Heart right ventricle (tissue), 16 donors: ENCODE measurements at places on chromosomes 4 and X. TPM values are rescaled to one million over a fixed set of nuclear protein-coding genes. Genes with fewer than 3 reads are reported as not detected.

DNA sequence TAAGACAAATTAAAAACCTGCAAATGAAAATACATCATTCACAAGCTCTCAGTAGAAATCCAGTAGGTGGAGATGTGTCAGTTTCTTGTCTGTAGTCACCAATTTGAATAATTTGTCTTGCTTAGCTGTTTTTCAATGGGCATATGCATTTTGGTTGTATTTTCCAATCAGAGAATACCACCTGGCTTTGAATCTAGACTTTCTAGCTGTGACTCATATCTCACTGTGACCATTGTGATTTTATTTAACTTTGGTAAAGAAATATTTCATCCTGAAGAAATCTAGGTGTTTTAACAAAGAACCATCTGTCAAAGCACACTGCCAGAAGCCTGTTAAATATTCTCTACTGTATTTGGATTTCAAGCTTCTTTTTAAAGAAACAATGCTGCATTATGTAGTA is 1650.6 kb upstream of the IGFBP7 start:
- no peak for DNase-seq

JCHAIN gene
- 4.9 TPM for total RNA-seq

- no peak for DNase-seq
Observed at GRCh38 chr4:108397850-108398249, 222.5 kb upstream of the RPL34 start.

MRPL1 gene
- total RNA-seq = 48.0 TPM

STBD1 gene
- total RNA-seq = 53.7 TPM

GRCh38 chr4:56038487-56039162 is 89.9 kb downstream of the CEP135 start:
- no peak for DNase-seq

ERVMER34-1 gene
- total RNA-seq = 4.6 TPM

ANKRD37 gene
- total RNA-seq = 13.5 TPM

DNA sequence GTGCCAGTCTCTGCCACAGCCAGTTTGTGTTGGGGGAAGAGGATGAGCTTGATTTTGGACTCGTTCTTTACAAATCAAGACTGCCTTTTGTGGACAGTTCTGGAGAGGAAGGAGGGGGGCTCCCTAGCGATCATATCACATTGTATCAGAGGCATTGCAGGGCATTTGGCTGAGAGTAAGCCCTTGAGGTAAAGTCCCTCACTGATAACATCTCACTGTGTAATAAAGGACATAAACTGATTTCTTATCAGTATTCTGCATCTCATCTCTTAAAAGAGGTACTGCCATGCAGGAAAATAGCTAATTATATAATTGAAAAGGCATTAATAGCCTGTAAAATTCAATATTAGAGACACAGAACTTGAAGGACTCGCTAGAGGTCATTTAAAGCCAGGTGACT is 6.1 kb upstream of the IGFBP7 start:
- no peak for DNase-seq

DNA sequence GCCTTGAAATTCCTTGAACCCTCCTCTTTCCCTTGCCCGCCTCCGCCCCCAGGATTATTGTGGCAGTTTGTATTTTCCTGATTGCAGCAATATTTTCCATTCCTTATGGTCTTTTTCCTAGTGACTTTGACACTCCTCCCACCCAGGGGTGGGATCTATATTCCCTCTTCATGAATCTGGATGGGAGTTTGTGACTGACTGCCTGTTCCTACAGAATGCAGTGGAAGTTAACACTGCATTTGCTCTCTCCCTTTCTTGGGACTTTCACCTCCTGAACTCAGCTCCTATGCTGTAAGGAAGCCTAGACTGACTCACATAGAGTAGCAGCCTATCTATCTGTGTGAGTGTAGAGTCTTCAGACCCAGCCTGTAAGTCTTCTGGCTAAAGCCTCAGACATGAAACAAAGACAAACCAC is 2.2 kb downstream of the FUNDC2 start:
- no peak for DNase-seq

DNA sequence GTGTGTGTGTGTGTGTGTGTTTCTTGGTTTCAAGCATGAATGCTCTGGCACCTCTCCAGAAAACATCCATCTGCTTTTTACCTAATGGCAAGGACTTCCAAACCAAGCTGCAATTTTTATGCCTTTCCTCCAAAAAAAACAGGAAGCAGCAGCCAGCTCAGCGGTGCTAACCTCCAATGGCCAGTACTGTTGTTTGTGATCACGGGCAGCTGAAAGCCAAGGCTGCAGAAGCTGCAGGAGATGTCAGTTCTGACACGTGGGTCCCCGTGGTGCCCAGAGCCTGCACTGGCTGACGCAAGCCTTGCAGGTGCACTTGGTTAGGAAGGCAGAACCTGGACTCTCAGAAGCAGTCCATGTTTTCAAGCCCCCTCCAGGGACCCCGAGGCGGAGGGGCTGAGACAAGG is 313.6 kb upstream of the DDX53 start:
- DNase-seq = peak; percentile 31

GRCh38 chr4:5979981-5980380 is 38.2 kb downstream of the C4orf50 start:
- DNase-seq = no peak

DNA sequence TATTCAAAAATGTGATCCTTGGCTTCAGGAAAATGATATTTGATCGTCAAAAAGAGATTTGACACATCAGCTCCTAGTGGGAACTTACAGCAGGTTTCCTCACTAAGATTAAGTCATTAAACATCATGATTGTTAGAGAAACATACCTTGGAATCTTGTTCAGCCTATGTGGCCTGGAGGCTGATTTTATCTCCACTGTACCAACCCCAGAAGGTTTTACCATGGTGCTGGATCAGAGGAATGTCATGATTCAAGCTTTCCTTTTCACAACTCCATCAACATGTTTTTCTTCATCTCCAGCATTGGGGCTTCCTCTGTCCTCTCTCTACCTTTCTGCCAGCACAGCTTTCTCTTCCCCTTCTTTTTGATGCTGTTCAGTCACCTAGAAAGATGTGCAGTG is 68.4 kb upstream of the MID1IP1 start:
- DNase-seq = no peak

GRCh38 chr4:153514001-153514526 is 47.9 kb downstream of the TMEM131L start:
- no peak for DNase-seq

GRCh38 chr4:24370421-24370820 is 213.9 kb downstream of the DHX15 start:
- DNase-seq = no peak

SLC9B1 gene
- total RNA-seq = not detected

UGT8 gene
- total RNA-seq = not detected

GRCh38 chrX:134969726-134970125 is 21.1 kb upstream of the SMIM10 start:
- no peak for DNase-seq

DAPP1 gene
- 0.72 TPM for total RNA-seq

DNA sequence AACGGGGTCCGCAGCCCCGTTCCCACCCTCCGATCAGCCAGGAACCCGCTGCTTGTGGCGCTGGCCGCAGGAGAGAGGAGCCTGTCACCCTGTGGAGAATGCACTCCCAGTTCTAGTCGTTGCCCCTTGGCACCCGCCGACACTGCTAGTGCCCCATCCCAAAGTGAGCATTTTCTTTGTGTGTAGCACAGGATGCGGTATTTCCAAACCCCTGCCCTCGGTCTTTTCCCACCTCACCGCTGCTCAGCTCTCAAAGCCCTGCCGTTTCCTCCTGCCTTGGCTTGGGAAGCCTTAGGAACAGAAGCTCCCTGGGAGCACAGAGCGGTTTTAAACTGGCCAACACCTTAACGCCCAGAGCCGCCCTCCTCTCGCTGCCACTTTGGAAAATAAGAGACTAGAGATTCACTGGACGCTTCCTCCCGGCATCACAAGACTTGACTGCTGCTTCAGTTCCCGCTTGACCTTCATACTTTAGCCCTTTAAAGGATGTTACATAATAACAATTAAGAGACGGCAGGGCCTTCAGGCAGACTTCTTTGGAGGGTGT is 772 bp downstream of the CYP4V2 start:
- DNase-seq = no peak

CAPN6 gene
- total RNA-seq = not detected

TMEM271 gene
- total RNA-seq = not detected

DNA sequence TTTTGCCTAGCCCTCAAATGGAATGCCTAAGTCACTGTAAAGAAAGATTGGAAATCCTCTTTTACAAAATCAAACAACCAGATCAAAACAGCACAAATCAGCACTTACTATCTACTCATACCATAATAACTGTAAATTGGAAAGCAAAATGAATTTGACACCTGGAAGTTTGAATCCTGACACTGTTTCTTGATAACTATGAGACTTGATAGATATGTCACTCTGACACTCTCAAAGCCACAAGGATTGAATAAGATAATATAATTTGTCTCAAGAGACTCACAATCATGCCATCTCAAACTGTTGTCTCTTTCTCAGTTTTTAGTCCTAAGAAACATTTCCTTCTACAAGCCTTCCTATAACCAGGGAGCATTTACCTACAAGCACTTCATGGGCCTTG is 302.6 kb upstream of the DIAPH2 start:
- DNase-seq = no peak

- no peak for DNase-seq
Observed at GRCh38 chr4:617644-618641, 7.4 kb upstream of the PDE6B start.

GRCh38 chrX:131235768-131236545 is 53.1 kb downstream of the IGSF1 start:
- no peak for DNase-seq

DDX60 gene
- total RNA-seq = 6.9 TPM

CXCL11 gene
- total RNA-seq = not detected

- no peak for DNase-seq
Observed at GRCh38 chr4:75289914-75290582, 224.2 kb downstream of the RCHY1 start.

DNA sequence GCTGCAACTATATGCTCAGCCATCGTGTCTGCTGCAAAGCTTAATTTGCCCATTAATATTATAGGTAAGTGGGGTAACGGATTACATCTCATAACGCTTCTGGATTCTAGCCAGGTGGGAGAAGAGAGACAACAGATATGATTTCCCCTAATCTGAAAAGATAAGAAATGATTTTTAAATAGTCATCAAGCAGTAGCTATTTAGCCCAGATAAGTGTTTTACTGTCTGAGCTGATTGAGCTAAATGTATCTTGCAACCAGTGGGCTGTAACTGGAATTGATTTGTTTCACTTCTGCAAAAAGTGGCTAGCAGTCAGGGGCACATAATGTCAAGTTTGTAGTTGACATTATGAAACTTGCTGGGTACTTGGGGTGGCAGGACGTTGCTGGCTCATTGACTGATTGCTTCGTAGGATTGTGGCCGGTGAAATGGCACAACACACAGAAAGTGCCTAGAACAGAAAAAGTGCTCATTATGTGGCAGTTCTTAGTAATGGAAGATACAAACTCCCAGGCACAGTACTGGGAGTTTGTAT is 18.5 kb downstream of the LAP3 start:
- DNase-seq = no peak

FGFR3 gene
- 3.7 TPM for total RNA-seq

- no peak for DNase-seq
Observed at GRCh38 chrX:120287513-120288112, 23.6 kb downstream of the TMEM255A start.

DNA sequence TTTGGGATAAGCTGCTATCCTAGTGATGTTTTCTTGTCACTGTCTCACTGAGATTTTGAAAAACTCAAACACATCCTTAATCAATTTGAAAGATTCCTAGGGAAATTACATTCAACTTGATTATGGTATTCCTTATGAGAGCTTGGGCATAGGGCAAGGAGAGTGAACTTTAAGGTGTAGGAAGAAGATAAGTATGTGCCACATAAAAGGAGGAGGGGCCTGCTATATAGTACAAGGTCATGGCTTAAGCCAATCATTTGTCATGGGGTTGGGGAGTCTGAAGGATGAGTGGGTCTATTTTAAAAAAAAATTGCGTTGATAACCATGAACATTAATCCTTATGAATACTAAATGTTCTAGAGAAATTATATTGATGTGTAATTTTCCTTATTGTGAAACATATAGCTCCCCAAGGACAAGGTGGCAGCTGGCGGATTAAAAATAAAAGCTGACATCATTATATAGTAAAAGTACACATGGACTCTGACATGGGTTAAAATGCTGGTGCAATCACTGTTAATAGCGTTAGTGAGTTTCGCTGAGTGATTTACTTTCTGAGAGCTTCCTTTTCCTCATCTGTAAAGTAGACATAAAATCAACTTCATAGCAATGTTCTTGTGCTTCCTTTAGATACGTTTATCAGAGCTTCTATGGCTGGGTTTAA is 17.4 kb downstream of the GALNT7 start:
- DNase-seq = no peak

DNA sequence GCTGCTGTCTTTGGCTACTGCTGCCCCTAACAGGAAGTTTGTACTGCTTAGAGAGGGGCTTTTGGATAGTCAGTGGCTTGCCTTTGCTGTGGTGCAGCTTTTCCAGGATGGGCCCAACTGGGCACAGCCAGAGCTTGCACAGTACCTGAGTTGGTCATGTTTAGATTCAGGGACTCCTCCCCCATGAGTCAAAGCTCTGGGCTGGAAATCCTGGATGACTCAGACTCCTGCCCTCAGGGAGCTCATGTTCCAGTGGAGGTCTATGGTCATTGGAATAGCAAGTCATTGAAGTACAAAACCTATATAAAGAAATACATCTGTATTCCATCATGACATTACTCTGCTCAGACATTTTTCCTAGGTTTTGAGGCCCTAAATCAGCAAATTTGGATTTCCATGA is 66.7 kb upstream of the PJA1 start:
- no peak for DNase-seq

DNA sequence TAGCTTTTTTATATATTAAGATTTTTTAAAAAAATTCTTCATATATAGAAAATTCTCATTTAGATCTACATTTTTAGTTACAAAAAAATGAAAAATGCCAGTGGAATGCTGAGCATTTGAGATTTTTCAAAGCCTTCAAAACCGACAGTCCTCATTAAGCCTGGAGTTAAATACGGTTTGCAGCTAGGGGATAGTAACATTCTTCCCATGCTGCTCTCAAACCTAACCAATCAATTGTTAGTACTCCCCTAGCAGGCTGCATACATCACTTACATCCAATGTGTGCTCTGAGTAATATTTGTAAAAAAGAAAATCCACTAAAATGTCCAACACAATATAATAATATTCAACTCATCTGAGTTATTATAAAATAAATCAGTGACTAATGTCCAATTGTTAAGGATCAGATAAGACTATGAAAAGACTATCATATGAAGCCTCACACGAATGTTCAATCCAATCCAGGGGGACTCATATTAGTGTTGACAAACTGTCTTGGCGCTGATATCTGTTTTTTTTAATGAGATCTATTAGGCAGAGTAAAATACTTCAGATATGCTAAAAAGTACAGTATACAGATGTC is 227.6 kb upstream of the MAB21L2 start:
- DNase-seq = no peak

EREG gene
- total RNA-seq = not detected

- no peak for DNase-seq
Observed at GRCh38 chrX:1248331-1249061, 20.1 kb upstream of the CSF2RA start.

GRCh38 chr4:105765690-105766407 is 57.3 kb downstream of the GSTCD start:
- no peak for DNase-seq
